ENCODE measurements at places on chromosomes 4 and X.
A peak's percentile ranks its signal among the peaks of the same experiment; 100 is the strongest.

DNA sequence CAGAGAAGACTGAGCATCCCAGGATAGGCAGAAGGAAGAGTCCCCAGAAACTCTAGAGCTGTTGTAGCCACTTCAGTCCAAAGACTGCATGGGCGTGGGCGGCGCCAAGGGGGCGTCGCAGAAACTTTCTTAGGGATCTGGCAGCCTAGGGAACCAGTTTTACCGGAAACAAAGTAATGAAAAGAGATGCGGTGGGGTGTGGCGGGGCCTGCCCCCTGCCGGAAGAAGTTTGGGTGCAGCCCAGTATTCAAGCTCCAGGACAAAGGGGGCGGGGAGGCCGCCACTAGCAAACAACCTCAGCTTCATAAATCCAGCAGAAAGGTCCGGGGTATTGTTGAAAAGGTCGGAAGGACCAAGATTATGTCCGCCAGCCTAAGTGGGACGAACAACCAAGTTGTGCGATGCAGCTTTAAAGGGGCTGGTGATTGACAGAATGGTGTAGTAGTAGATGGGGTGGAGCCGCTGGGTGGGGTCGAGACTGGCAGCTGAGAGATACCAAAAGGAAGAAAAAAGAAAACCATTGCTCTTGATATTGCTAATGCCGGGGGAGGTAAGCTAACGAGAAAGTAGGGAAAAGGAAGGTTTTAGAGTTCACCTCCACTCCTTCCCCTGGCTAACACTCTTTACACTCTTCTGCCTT lies 190.5 kb downstream of the RRAGB start:
- peak; percentile 51 for DNase-seq

DNA sequence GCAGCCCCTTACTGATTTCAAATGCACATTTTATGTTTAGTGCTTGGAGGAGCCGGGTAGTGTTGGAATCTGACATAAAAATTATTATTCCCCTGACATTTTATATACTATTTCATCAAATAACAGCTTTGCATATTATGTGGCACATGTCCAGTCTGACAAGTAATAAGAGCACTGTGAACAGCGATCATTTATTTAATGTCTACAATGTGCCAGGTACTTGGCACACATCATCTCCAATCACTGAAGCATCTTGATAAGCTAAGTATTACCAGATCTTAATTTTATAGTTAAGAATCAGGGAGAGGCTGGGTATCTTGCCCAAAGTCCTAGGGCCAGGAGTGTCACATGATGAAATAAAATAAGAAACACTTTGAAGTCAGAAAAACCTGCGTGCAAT lies 197.2 kb downstream of the NR3C2 start:
- no peak for DNase-seq

DNA sequence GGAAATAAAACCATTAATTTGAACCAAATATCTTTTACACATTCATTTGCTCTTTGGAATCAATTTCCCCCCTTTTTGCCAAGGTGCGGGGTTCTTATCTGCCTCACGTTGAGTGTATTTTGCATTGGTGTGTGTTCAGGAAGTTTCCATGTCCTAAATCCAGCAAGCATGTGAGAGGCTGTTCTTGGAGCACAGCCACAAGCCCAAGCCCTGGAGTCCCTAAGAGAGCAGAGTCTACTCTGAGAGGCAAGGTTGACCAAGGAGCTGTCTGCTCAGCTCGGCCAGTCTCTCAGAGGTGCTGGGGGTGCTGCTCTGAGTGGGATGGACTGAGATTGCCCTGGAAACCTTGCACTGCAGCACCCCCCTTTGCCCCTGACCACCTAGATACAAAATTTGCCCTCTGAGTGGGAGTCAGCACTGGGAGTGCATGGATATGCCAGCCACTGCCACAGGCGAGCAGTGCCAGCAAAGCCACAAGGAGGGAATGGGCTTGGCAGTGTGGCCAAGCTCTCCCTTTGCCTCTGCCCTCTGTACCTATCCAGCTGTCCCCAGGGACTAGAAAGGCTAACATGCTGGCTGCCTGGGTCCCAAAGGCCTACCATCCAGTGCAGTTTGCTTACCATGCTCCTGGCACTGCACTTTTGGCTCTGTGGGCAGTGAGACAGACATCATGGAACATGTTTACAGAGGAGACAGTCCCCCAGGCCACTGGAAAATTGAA lies 20.5 kb upstream of the FAM193A start:
- DNase-seq = no peak

GRCh38 chr4:112422644-112423043 lies 93.3 kb downstream of the NEUROG2 start:
- DNase-seq = no peak

DNA sequence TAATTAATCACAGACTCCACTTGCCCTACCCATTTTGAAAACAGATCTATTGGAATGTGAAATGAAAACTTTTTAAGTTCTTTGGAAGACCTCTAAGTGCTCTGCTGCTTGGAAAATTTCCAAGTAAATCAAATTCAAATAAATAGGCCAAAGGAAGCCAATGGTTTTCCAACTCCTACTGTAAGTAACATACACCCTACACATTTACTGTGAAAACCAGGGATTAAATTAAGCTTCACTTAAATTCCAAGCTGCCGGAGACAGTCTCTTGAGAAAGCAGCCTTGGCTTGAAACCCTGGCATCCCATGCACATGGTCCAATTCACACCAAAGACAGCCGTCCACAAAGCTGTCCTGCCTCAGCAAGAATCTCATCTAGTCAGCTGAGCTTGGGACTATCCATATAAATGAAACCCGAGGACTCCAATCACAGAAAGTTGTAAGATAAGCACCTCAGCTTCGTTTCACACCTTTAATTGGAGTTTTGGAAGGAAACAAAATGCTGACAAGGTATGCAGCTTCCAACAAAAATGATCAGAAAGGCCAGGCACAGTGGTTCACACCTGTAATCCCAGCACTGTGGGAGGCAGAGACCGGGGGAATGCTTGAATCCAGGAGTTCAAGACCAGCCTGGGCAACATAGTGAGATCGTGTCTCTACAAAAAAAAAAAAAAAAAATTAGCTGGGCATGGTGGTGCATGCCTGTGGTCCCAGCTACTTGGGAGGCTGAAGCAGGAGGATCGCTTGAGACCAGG lies 88.6 kb downstream of the APBB2 start:
- DNase-seq = no peak
